Eye (tissue), 1 donor: ENCODE measurements at places on chromosomes 6 and 20.

DNA sequence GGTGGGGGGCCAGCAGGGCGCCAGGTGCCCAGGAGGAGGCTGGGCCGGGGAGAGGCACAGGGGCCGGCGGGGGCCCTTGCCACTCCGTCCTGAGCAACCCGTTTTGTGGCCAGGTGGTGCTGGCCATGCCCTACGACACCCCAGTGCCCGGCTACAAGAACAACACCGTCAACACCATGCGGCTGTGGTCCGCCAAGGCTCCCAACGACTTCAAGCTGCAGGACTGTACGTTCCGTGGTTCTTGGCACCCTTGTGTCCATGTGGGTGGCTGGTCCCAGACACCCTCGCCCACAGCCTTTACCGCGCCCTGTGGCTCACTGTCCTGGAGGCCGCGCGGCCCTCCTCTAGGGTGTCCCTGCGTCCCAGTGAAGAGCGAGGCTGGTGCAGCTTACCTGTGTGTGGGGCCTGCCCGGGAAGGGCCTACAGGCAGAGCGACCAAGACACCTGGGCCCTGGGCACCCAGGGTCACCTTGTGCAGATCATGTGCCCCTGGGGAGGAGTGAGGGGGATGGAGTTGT, 28.7 kb downstream of the PYGB start:
- DNase-seq, result no peak

- DNase-seq, result no peak
Observed at GRCh38 chr6:7566617-7567173, 23.3 kb upstream of the SNRNP48 start.

GRCh38 chr20:47271046-47271615, 85.4 kb downstream of the ZMYND8 start:
- no peak for DNase-seq

DNA sequence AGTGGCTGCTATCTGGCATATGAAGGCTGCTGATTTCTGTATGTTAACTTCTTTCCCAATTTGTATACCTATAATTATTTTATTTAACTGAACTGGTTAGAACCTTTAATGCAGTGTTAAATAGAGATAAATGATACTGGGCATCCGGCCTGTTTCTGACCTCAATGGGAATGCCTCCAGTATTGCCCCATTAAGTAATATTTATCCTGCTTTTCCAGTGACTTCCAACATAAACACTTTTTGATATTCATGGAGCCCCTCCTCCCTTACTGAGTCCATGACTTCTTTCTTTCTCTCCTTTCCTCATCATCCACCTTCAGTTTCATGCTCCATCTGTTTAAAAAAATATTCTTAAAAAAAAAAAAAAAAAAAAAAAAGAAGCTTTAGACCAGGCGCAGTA, 8.8 kb downstream of the TRIM27 start:
- no peak for DNase-seq

DNA sequence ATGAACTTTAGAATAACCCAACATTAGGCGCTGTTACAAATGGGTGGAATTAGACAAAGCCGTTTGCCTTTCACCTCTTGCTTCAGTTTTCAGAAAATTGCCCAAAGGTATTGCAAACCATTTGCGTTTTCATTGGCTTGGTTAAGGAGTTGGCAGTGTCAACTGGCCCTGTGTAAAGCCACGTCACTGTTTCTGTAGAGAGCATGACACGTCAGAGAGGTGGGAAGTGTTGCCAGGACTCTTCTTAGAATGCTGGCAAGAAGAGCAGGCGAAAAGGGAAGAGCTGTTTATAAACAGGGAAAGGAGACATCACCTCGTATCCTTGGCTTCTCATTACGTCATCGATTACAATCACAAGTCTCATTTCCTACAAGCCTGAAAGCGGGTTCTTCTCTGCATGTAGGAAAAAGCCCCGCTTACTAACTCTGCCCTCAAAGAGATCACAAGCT, 4.2 kb upstream of the IRF4 start:
- no peak for DNase-seq

GRCh38 chr20:31475472-31476293, 595 bp downstream of the REM1 start:
- no peak for DNase-seq

GRCh38 chr20:47730744-47731143, 54.5 kb downstream of the SULF2 start:
- no peak for DNase-seq

GRCh38 chr6:53706525-53706924, 41.0 kb upstream of the KLHL31 start:
- no peak for DNase-seq

- DNase-seq, result peak; percentile 87
Observed at GRCh38 chr6:109690373-109690736, 647 bp downstream of the AK9 start.

DNA sequence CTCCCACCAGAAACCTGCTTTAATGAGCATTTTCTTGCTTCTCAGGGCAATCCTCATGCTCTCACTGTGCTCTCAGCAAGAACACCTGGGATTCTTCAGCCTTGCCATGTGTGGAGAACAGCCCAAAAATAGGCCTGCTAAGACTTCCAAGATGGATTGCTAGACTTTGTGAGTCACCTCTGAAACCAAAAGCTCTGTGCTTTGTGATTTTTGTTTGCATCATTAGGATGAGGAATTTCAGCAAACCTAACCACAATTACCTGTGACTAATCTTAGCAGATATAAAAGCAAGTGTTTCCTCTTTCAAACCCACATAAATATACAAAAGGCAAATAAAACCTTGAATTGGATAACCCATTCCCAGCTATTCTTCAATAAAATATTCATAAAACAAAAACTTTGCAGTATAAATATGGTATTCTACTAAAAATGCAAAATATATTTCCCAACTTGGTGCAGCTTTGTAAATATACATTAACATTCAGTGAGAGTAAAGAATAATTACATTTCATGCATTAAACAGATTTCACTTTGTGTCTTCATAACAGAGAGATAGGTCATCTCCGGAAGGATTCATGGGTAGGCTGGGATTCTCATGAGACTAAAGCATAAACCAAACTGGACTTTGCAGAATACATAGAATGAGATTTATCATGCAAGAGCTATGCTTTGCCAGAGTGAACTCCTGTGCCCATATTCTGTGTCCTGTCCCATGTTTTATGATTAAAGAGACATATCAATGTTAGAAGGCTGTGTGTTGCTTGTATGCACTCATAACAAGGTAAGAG, 33.5 kb downstream of the TPBG start:
- DNase-seq, result no peak

DNA sequence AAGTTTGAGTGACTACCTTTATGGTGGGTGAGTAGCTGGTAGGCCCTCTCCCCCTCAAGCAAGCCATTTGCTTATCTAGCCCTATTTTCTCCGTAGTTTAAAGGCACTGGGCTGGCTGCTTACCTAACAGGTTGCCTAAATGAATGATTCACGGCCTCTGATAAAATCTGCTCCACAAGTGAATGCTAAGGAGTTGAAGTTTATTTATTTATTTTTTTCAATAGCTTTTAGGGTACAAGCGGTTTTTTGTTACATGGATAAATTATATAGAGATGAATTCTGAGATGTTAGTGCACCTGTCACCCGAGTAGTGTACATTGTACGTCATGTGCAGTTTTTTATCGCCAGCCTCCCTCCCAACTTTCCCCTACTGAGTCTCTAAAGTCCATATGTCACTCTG, 8.3 kb upstream of the CDH26 start:
- no peak for DNase-seq

DNA sequence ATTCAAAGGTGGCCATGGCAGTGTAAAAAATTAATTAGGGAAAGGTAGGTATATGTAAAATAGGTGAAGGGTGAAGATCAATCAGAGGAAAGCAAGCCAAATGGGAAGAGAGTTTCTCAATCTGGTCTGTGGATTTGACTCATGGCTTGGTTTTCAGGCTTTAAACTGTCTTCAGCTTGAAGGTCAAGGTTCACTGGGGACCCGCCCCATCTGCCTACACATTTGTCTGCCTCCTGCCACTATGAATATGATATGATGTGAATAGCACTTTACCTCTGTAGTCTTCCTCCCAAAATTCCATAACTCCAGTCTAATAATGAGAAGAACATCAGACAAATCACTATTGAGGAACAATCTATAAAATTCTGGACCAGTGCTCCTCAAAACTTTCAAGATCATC, 32.3 kb upstream of the THEMIS start:
- no peak for DNase-seq

GRCh38 chr6:37582306-37582705, 82.6 kb upstream of the CCDC167 start:
- no peak for DNase-seq

- no peak for DNase-seq
Observed at GRCh38 chr6:43149265-43149664, 21.8 kb upstream of the SRF start.

- no peak for DNase-seq
Observed at GRCh38 chr6:107436881-107437280, 22.5 kb downstream of the PDSS2 start.

DNA sequence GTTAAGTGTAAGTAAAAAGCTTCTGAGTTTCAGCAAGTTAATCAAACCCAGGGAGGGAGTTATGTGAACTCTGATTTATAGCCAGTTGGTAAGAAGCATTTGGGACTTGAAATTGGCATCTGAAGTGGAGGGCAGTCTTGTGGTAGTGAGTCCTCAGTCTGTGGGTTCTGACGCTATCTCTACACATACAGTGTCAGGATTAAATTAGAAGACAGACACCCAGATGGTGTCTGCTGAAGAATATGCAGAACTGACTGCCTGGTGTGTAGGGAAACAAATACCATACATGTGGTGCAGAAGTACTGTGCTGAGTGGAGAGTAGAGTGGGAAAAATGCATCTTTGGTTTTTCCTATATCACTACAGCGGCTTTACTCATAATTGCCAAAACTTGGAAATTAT, 43.5 kb upstream of the PLN start:
- DNase-seq, result no peak

DNA sequence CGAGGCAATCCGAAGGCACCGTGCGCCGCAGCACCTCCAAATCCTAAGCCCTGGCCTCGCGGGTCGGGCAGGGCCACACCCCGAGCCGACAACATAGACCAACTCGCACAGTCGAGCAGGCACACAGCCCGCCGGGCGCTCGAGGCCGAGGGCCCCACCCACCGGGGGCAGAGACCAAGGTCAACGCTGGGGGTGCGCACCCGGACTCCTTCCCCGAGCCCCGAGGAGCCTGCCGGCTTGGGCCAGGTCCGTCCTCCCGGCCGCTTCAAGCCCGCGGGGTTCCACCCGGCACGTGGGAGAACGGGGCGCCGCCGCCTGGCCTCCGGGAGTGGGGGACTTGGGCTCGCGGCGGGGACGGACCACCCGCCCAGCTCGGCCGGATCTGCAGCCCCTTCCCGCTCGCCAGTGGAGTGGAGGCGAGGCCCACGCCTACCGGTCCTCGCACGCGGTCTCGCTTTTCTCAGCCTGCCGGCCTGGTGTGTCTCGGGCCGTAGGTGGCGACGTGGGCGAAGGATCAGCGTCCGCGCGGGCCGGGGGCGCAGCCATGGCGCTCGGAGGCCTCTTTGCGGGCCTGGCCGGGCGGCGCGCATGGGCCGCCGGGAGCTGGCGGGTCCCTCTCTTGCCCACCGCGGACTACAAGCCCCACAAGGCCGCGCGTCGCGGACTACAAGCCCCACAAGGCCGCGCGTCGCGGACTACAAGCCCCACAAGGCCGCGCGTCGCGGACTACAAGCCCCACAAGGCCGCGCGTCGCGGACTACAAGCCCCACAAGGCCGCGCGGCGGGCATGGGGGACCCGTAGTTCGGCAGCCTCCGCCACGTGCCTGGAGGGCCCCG, at the start of gene UCKL1:
UCKL1 (minus strand) TSS at position 590 of the 837 bp plus-strand sequence; CDS start at position 546, 44 bp downstream.
- DNase-seq, result peak; percentile 94

DNA sequence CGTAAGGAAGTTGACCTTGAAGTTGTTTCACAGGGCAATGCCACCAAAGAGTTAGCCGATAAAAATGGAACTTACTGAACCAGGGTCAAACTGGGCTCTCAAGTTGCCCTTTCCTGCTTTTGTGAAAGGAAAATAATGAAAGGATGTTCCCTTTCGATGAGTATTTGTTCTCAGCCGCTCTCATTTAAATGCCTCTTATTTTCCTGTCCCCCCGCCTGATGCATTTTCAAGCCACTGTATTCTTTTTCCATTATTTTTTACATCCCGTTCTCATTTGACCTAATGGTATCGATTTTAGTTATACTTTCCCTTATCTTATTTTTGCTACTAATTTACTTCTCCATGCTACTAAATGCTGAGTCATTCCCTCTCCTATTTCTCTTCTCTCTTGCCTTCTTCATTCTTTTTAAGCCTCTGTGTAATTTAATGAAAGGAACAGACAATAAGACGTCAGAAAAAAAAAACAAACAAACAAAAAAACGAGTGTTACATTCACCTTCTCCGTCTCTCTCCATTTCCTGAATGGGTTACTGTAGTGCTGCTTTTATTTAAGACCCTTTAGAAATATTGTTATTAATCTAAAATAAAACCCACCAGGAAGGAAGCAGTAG, 655 bp upstream of the NDUFAF4 start:
- no peak for DNase-seq

DNA sequence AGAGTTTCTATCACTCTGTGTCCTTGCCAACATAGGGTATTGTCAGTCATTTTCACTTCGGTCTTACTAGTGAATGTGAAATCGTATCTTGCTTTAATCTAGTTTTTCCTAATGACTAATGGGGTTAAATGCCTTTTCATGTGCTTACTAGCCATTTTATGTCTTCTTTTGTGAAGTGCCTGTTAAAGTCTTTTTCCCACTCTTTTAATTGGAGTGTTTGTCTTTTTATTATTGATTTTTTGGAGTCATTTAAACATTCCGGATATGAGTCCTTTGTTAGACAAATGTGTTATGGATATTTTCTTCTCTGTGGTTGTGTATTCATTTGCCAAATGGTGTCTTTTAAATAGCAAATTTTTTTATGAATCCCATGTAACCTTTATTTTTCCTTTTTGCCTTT, 194.6 kb downstream of the CDH26 start:
- no peak for DNase-seq

- peak; percentile 79 for DNase-seq
Observed at GRCh38 chr20:60057866-60058807, 99.9 kb downstream of the CDH26 start.

GRCh38 chr6:109503327-109504224, 20.6 kb upstream of the ZBTB24 start:
- peak; percentile 37 for DNase-seq

DNA sequence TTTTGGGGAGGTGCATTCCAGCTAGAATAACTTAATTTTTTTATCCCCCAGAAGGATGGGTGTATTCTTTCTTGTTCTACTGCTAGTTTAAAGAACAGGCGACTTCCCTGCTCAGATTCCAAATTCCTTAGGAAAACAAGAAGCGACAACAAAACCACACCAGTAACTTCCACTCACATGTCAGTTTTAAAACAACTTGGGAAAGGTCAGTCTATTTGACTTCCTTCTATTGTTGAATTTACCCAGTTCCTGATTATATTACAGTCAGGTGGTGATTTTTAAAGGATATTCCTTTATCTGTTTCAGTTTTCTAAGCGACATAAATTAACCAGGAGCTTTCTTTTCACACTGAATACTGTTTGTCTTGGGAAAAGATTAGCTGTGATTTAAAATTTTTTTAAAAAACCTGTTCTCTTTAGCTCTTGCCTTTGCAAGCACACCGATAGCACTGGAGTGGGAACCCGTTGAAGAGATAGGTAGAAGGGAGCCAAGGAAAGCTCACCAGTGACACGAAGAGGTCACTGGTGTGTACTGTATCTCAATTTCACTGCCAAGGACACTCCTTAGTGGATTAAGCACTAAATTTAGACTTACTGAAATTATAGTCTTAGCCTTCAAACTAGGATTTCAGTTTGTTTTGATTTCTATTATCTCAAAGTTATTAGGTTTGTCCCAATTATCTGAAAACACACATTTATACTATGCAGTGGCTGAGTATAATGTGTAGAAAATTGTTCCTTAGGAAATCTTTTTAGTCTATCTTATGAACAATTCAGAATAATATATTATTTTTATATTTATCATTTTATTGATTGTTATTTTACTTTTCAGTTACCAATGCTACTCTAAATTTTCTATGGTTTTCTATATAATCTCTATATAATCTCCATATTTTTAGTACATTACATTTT, 22.3 kb downstream of the MARCKS start:
- DNase-seq, result peak; percentile 85
